ENCODE measurements at places on chromosomes 7 and 10. TPM values are rescaled to one million over a fixed set of nuclear protein-coding genes. Genes with fewer than 3 reads are reported as not detected.

PSD gene
- 0.11 TPM for total RNA-seq

FKBP9 gene
- total RNA-seq, result 41.5 TPM

PNLIPRP2 gene
- 0.95 TPM for total RNA-seq

SLC26A5 gene
- 0.11 TPM for total RNA-seq

- no peak overlapping the region for H3K27ac ChIP-seq
- no peaks in the 10 kb centered on the region for H3K36me3 ChIP-seq
- no peak for DNase-seq
- peaks cover 25% of the 10 kb centered on the region for H3K27me3 ChIP-seq
Observed at GRCh38 chr10:131571346-131571745, 259.8 kb upstream of the TCERG1L start.

- DNase-seq, result no peak
- H3K4me3 ChIP-seq, result no peak overlapping the region
- no peaks in the 10 kb centered on the region for H3K36me3 ChIP-seq
- no peak overlapping the region for H3K27ac ChIP-seq
Observed at GRCh38 chr7:149837564-149838223, 481 bp upstream of the ZNF862 start.

GRCh38 chr7:43439631-43440401 is 143.1 kb upstream of the STK17A start:
- DNase-seq, result peak; percentile 51
- H3K27me3 ChIP-seq, result no peaks in the 10 kb centered on the region
- H3K27ac ChIP-seq, result no peak overlapping the region
- H3K36me3 ChIP-seq, result no peaks in the 10 kb centered on the region

- no peaks in the 10 kb centered on the region for H3K4me1 ChIP-seq
- H3K4me3 ChIP-seq, result no peak overlapping the region
- H3K27me3 ChIP-seq, result no peaks in the 10 kb centered on the region
- no peak overlapping the region for H3K27ac ChIP-seq
- H3K36me3 ChIP-seq, result peaks cover 65% of the 10 kb centered on the region
Observed at GRCh38 chr7:47304727-47305719, 276.9 kb downstream of the TNS3 start.

- no peak overlapping the region for H3K27ac ChIP-seq
- no peaks in the 10 kb centered on the region for H3K4me1 ChIP-seq
- H3K36me3 ChIP-seq, result no peaks in the 10 kb centered on the region
- H3K4me3 ChIP-seq, result no peak overlapping the region
Observed at GRCh38 chr10:83943049-83943448, 196.3 kb upstream of the GHITM start.

DNA sequence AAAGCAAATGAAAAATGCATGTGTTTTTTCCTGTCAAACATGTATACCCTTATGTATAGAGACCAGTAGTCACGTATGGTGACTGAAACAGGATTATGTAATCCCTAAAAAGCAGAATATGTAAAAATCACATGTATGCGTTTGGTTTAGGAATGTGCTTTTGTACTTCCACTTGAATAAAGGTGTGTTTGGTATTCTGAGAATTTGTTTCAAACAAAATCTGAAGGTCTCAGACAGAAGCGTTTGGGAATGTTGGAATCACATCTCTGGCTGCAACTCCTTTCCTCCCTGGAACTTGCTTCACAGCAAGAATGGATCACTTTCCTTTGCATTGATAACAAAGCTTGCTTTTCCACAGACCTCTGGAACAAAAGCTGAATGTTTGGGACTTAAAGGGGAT is 17.8 kb downstream of the ZNF655 start:
- H3K4me1 ChIP-seq, result peaks cover 5% of the 10 kb centered on the region
- no peak for DNase-seq
- H3K27me3 ChIP-seq, result no peaks in the 10 kb centered on the region

- DNase-seq, result no peak
- H3K4me1 ChIP-seq, result no peaks in the 10 kb centered on the region
- H3K36me3 ChIP-seq, result no peaks in the 10 kb centered on the region
Observed at GRCh38 chr7:25493805-25494366, 265.6 kb upstream of the NPVF start.

DNA sequence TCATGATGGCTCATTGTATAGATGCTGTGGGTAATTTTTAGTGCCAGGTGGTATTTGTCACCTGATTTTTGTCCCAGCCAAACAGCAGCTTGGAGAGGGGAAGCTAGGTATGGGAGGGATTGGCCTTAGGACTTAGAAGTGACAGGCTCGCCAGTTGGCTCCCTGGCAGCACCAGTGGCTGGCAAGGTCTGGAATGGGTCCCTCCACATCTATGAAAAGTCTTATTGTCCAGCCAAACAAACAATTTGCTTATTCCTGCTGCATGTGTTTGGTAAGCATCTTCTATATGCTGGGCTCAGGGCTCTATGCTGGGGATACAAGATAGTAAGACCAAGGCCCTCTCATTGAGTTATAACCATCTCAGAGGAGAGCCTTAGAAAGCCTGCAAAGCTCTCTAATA is 42.5 kb downstream of the SORCS3 start:
- H3K36me3 ChIP-seq, result no peaks in the 10 kb centered on the region
- no peaks in the 10 kb centered on the region for H3K27me3 ChIP-seq

DNA sequence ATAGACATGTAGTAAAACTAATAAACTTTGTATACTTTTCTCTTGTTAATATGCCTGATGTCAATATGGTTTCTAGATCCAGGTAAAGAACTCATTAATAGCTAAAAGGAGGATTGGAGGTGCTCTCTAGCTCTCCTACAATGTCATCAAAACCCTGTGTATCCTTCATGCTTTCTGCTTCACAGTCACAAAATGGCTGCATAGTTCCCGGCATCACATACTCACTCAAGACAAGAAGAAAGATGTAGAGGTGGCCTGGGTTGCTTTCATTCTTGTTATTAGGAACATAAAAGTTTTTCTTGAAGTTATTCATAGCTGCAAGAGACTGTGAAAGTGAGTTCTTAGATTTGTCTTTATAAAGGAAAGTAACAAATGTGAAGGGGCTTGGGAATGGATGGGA is 149.7 kb upstream of the EEPD1 start:
- no peak overlapping the region for H3K4me3 ChIP-seq
- no peaks in the 10 kb centered on the region for H3K4me1 ChIP-seq
- no peak for DNase-seq

All from HepG2 (cell line).